Bronchus fibroblast of lung (primary cell): ENCODE measurements at places on chromosomes 7 and 10. TPM values are rescaled to one million over a fixed set of nuclear protein-coding genes. Genes with fewer than 3 reads are reported as not detected.

The GNAI1 gene
- 28.6 and 28.7 TPM in 2 replicates for total RNA-seq

The CTTNBP2 gene
- 2.5 and 3.1 TPM in 2 replicates for total RNA-seq

The ITIH5 gene
- total RNA-seq, result 0.15 and 0.67 TPM in 2 replicates

The HOXA1 gene
- 0.45 and 1.0 TPM in 2 replicates for total RNA-seq

The NEBL gene
- 1.2 and 1.3 TPM in 2 replicates for total RNA-seq

The GPR37 gene
- 5.9 and 6.2 TPM in 2 replicates for total RNA-seq

The TDRD1 gene
- total RNA-seq, result not detected in 2 replicates

The UPK3B gene
- not detected in 2 replicates for total RNA-seq

The HTR5A gene
- not detected in 2 replicates for total RNA-seq

The MINDY4 gene
- total RNA-seq, result 5.1 and 6.7 TPM in 2 replicates
